Articular chondrocyte of knee joint (primary cell): ENCODE measurements at places on chromosomes 16 and 17. TPM values are rescaled to one million over a fixed set of nuclear protein-coding genes. Genes with fewer than 3 reads are reported as not detected.

ICAM2 gene
- 5.1 and 8.3 TPM in 2 replicates for total RNA-seq

OR4D2 gene
- total RNA-seq, result not detected in 2 replicates

KARS1 gene
- 139 and 154 TPM in 2 replicates for total RNA-seq

NPIPB2 gene
- 2.5 and 6.5 TPM in 2 replicates for total RNA-seq

MT1F gene
- 0.39 and 0.65 TPM in 2 replicates for total RNA-seq

OR3A3 gene
- not detected in 2 replicates for total RNA-seq

PRRT2 gene
- total RNA-seq, result 2.4 and 3.5 TPM in 2 replicates

WSCD1 gene
- total RNA-seq, result 0.32 TPM in 1 of 2 replicates, not detected in the other

RPGRIP1L gene
- total RNA-seq, result 19.9 and 27.0 TPM in 2 replicates

LIMD2 gene
- 2.2 and 2.7 TPM in 2 replicates for total RNA-seq

RAC3 gene
- 2.1 and 7.1 TPM in 2 replicates for total RNA-seq

C16orf89 gene
- total RNA-seq, result 0.13 and 1.2 TPM in 2 replicates

EME1 gene
- total RNA-seq, result 3.0 and 3.1 TPM in 2 replicates

MVP gene
- total RNA-seq, result 249 and 324 TPM in 2 replicates

RMI2 gene
- total RNA-seq, result 3.1 and 5.7 TPM in 2 replicates
